CD14-positive monocyte (primary cell): ENCODE measurements at places on chromosomes 7 and 10.

GRCh38 chr10:20180766-20181165, 364.5 kb downstream of the PLXDC2 start:
- DNase-seq = no peak

- peak; percentile 58 for DNase-seq
These were observed 804 bp downstream of the FRAT1 start for GRCh38 chr10:97319671-97320479.

GRCh38 chr10:27256299-27257189, 15.9 kb upstream of the ACBD5 start:
- DNase-seq = no peak

- no peak for DNase-seq
These were observed 87.7 kb upstream of the PRKCQ start for GRCh38 chr10:6667679-6668270.

- DNase-seq = no peak
These were observed 43.6 kb downstream of the PPP1R3A start for GRCh38 chr7:113875224-113875623.

DNA sequence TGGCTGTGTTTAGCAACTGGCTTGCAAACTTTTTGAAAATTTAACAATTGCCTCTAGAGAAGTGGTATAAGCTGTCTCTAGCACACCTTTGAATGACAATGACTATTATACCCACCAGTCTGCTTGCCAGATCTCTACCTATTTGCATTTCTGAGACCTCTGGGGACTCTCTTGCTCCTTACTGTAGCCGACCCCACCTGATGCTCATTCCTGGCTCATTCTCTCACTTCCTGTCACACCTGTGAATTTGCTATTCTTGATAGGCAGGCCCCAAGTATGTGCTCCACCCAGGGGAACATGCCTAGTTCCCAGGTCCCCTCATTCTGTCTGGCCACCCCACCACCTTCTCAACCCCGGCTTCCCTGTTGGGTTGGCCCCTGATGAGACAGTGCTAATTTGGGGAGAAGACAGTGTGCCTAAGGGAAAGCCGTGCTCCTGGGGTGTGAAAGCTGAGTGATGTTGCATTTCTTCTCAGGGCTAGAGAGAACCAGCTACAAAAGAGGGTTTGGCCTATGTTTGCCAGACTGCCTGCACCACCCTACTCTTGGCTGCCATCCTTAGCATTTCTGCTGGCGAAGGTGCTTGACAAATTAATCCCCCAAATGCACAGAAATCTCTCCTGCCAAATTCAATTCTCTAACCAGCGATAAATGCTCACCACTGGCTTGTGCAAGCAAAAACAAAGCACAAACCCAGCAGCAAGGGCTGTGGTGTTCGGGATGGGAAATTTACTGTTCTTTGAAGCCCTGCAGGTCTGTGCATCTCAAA, 138.2 kb downstream of the RPS24 start:
- DNase-seq = no peak

- no peak for DNase-seq
These were observed 40.0 kb downstream of the NPY start for GRCh38 chr7:24323961-24324480.

DNA sequence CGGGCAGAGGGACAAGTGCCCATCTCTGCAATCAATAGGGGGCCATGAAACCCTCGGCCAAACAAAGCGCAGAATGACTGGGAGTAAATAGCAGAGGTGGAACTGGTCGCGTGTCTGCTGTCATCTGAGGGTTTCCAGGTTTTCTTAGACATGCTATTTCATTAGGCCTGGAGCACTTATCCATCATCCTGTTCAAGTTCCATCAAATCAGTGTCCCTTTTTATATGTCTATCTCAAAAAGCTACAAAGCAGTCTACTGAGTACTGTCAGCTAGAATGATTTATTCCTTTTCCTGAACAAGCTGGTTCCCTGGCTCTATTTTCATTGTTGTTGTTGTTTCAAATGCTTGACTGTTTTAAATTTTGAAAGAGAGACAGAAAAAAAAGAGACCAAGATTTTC, 590.5 kb downstream of the PARD3 start:
- DNase-seq = no peak

DNA sequence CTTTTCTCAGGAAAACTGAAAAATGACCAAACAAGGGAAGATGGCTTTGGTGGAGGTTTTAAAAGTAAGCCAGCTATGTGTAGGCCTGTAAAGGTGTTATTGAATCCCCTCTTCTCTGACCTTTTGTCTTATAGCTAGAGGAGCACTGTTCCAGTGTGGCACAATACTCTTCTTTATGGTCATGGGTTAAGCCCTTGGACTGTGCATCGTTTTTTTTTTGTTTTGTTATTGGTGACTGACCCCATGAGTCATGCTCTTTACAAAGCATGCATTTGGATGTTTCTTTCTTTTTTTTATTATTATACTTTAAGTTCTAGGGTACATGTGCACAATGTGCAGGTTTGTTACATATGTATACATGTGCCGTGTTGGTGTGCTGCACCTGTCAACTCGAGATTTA, 19.6 kb upstream of the FAM25A start:
- DNase-seq = peak; percentile 48

DNA sequence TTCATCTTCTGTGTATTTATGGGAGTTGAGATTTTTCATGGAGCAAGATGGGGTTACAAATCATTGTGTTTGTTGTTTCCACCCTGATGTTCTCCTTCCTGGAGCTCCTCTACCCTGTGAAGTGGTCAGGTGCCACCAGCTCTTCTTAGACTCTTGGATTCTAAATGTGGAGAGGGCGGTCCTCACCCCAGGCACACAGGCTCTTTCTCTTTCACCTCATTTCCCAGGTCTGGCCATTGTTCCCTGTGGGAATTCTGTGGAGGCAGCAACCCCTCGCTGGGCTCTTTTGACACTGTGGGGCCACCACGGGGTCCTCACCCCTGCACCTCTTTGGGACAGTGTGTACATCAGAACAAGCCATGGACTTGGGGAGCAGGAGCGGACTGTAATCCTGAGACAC, 95.9 kb downstream of the TRRAP start:
- DNase-seq = no peak

GRCh38 chr7:144027070-144027469, 21.7 kb upstream of the OR2A5 start:
- DNase-seq = no peak

GRCh38 chr7:77368974-77369373, 47.2 kb downstream of the GSAP start:
- peak; percentile 36 for DNase-seq

DNA sequence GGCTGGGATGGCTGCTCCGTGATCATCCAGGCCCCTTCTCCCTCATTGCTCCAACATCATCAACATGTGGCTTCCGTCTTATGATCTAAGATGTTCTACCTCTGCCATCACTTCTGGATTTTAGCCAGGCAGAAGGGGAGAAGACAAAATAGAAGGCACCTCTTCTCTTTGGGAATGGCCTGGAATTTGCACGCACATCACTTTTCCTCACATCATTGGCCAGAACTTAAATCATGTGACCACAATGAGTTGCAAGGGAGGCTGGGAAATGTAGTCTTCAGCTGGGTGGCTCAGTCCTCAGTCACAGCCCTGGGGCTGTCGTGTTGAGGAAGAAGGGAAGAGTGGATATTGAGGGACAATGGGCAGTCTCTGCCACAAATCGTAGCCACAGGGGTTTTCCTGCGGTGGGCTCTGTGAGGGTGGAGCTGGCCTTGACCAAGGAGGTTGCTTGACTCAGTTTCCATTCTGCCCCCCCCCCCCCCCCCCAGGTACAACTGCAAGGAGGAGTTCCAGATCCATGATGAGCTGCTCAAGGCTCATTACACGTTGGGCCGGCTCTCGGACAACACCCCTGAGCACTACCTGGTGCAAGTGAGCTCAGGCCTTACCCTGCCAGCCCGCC, 50.3 kb downstream of the PALD1 start:
- peak; percentile 25 for DNase-seq
